ENCODE measurements at places on chromosomes 3 and 15.

GRCh38 chr15:22956257-22956977, 23.8 kb downstream of the CYFIP1 start:
- no peak for DNase-seq

- no peak for DNase-seq
Observed at GRCh38 chr3:39133822-39134221, 19.6 kb downstream of the CSRNP1 start.

- DNase-seq, result no peak
Observed at GRCh38 chr3:47590216-47590615, 11.6 kb upstream of the CSPG5 start.

DNA sequence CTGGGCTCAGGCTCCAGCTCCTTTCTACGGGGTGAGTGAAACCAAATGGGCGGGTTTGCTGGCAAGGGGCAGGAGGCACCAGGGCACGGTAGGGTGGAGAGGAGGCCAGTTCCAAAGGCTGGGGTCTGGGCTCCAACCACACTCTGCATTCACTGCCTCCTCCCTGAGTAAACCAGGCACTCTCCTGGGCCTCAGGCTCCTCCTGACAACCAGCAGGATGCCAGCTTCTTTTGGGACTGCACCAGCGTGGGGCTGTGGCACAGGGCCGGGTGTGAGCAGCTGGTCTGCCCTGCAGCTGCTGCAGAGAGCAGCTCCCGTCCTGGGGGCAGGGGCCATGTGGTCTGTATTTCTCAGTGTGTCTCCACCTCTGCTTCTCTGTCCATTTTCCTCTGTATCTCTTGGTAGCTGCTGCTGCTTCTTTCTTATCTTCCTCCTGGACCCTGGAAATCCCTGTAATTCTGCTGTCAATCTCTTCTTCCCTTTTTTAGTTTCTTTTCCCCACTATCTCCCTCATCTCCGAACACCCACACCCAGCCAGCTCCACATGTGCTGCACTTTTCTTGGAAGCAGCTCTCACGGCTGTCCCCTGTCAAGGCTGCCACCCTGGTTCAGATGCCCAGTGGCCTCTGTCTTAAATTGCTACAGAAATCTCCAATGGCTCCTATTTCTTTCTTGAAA, 54.9 kb upstream of the TBC1D21 start:
- DNase-seq, result no peak

DNA sequence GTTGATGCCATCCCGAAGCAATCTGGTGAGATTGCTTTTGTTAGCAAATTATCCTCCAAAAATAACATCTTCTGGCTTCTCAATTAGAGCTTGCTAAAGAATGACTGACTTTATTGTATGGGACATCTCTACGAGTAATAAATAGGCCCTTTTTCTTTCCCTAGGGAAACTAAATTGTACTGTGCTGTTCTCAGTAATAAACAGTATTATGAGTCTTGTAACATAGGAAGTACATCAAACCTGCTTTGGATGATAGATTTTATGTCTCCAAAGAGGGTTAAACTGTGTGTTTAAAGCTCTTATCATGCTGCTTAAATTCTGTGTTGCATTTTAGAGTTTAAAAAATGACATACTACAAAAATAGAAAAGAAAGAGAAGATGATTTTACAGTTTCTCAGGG, 153.4 kb upstream of the THRB start:
- no peak for DNase-seq

- DNase-seq, result no peak
Observed at GRCh38 chr3:18806633-18807032, 341.7 kb upstream of the KCNH8 start.

GRCh38 chr3:185680231-185680630, 94.1 kb downstream of the SENP2 start:
- DNase-seq, result no peak

- DNase-seq, result no peak
Observed at GRCh38 chr15:45810201-45810600, 175.4 kb downstream of the SQOR start.

DNA sequence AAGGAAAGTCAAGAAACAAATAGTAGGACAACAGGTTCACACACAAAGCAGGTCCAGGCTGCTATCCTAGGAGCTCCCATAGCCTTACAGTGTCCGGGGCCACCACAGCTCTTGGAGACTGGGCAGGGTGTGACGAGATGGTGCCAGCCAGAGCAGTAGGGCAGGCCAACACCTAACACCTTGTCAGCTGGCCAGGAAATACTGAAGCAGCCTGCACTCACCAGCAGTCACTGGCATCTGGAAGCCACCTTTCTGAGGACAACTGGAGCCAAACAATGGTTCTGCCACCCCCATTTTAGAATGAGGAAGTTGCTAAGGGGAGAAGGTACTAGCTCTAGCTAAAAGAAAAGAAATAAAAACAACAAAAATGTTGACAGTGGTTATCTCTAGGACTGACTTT, 47.2 kb downstream of the CCDC12 start:
- DNase-seq, result no peak

- DNase-seq, result no peak
Observed at GRCh38 chr15:100913961-100914360, 5.2 kb upstream of the LRRK1 start.

DNA sequence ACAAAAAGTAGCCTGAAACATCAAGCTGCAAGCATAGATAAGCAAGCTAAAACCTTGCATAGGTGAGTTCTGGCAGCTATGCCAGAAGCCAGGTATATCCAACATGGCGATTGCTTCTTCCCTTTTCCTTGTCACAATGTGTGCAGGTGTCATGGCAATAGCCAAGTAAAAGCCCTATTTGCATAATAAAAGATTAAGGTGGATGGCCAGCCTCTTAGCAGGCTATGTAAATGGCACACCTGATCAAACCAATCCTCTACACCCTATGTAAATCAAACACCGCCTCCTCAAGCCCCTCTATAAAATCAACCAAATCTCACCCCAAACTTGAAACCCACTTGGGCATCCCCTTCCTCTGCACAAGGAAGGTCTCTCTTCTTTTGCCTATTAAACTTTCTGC, 366.8 kb downstream of the VGLL3 start:
- no peak for DNase-seq

DNA sequence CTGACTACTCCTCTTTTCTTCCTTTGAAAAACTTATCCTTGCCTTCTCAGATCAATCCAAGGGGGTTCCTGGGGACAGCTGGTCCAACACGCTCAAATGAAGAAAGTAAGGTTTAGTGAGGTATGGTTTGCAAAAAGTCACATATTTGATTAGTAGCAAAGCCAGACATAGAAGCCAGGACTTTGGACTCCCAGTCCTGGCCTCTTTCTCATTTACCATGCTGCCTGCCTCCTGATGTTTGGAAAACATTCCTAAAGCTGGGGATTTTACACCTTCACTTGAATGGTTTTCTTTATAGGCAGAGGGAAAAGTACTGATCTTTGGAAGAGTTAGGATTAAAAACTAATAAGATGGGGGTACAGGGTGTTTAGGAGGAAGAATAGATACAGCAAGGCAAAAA, 14.6 kb downstream of the POPDC2 start:
- DNase-seq, result no peak

- DNase-seq, result no peak
Observed at GRCh38 chr3:111594205-111594604, 941 bp downstream of the ZBED2 start.

GRCh38 chr3:124207873-124208485, 216.1 kb upstream of the ROPN1 start:
- no peak for DNase-seq

DNA sequence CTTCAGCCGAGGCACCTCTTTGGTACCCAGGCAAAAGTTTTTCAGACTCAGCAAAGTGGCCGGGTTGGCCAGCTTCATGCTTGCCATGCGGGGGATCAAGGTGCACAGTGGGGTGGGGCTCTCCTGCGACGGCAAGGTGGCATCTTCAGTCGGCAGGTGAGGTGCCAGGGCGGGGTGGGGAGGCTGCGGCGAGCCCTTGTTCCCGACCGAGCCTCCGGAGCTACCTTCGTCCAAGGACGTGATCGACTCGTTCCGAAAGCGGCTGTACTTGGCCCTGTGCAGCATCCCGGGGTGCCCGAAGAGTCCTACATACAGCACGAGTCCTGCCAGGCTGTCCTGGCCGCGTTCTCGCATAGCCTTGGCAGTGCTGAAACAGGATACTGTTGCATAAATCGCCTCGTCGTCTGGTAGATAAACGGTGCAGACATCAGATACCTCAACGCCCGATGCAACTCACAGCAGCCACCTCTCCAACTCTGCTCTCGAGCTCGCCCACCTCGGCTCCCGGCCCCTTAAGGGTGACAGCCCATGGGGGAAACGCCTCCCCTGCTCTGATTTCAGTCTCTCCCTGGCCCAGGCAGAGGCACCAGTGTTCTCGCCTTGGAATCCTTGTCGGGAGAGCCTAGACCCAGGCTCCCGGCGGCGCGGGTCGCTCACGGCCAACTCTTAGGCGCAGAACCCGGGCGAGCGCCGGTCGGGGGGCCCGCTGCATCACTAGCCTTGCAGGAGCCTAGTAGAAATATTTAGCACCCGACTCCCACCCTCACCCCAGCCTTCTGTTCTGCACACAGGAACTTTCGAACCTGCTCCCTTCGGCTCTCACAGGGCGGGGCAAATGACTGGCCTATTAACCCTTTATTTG, 826 bp downstream of the SHC4 start:
- no peak for DNase-seq

- DNase-seq, result no peak
Observed at GRCh38 chr3:144663456-144664436, 692.1 kb downstream of the DIPK2A start.

GRCh38 chr15:39084674-39085530, 496.0 kb upstream of the THBS1 start:
- no peak for DNase-seq

- no peak for DNase-seq
Observed at GRCh38 chr3:62379321-62379798, 6.0 kb upstream of the FEZF2 start.

- no peak for DNase-seq
Observed at GRCh38 chr3:126061301-126062032, 22.5 kb downstream of the SLC41A3 start.

DNA sequence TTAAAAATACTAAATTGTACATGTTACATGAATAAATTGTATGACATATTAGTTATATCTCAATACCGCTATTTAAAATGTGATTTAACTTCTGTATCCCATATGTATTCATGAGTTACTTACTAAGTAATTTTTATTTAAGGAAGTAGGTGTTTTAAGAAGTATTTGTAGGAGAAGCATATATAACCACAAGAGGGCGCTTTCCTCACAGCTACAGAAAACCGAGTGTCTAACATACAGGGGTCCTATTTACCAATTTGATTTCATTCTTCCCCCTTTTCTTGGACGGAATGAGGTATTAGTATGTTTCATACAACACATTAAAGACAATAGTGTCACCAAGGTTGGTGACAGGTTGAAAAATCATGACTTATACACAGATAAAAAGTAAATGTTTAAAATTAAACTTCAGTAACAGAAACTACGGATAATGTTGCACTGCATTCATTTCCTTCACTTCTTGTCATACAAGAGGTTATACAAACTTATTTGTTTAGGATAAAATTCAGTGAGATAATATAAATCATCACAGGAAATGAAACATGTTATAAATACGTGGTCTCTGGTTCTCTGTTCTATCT, 253.6 kb downstream of the MAGI1 start:
- DNase-seq, result no peak

DNA sequence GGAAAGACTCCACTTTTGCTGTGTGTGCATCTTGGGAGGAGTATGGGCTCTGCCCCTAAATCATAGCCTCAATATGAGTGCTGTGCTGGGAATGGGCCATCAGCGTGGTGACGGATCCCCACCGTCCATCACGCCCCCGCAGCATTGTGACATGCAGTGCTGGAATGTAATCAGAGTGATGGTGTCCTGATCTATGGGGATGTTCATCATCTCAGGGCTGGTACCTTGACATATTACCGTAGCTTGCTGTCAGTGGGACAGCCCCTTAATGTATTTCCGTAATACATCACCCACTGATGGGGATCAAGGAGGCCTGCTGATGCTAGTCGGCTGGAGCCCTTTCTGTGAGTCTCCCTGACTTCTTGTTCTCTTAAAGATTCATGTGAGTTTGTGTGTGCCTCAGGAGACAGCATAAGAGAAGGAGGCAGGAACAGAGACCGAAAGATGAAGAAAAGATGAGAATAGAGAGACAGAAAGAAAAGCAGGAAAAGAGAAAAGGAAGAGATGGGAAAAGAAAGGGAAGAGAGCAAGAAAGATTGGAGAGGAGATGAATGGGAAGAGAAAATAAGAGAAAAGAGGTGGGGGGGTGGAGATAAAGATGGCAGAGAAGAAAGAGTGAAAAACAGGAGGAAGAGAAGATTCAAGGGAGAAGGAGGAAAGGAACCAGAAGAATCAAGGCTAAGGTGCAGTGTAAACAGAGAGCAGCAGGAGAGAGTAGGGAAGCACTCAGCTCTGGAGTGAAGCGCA, 183.7 kb downstream of the RPLP1 start:
- no peak for DNase-seq

- no peak for DNase-seq
Observed at GRCh38 chr3:177516158-177517011, 319.1 kb upstream of the TBL1XR1 start.

- DNase-seq, result no peak
Observed at GRCh38 chr3:128084675-128085021, 32.4 kb downstream of the SEC61A1 start.

DNA sequence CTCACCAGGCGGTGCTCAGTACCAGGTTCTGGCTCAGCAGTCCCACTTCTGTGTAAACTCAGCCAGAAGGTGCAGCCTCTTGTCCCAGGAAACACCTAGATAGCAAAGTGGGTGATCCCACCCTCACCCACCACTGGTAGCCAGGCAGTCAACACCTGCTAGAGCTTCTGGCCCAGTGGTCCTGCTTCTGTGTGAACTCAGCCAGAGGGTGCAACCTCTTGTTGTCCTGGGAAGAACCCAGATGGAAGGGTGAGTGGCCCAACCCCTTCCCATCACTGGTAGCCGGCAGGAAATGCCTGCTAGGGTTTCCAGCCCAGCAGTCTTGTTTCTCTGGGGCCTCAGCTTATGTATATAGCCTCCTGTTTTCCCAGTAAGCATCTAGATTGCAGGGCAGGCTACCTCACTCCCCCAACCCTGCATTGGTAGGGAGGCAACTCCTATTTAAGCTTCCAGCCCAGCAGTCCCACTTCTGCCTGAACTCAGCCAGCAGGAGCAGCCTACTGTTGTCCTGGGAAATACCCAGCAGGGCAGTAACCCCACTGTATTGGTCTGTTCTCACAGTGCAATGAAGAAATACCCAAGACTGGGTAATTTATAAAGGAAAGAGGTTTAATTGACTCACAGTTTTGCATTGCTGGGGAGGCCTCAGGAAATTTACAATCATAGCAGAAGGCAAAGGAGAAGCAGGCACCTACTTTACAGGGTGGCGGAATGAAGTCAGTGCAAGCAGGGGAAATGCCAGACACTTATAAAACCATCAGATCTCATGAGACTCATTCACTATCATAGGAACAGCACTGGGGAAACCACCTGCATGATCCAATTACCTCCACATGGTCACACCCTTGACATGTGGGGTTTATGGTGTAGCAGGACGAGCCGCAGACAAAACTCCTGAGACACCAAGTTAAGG, 110.6 kb downstream of the DTWD1 start:
- DNase-seq, result no peak

DNA sequence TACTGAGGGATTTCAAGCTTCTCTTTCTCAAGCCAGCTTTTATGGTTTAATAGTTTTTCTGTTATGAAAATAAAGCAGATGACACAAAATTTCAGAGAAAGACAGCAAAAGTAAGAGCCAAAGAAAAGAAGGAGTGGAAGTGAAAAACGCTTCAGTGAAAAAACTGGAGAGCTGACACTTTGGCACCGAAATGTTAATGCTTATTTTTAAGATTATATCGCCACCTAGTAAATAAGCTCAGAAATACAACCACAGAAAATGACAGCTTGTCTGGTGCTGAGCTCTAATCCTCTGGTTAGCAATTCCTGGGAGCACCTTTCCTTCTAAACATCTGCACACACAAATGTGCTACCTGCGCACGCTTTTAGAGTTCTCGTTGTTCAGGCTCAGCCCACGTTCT, 101.6 kb downstream of the ZPLD1 start:
- DNase-seq, result no peak
